ENCODE measurements at places on chromosomes 1 and 21.

GRCh38 chr1:97603218-97603617, 317.6 kb downstream of the DPYD start:
- no peak for DNase-seq

GRCh38 chr1:112172294-112172882, 182.9 kb upstream of the KCND3 start:
- DNase-seq = no peak

DNA sequence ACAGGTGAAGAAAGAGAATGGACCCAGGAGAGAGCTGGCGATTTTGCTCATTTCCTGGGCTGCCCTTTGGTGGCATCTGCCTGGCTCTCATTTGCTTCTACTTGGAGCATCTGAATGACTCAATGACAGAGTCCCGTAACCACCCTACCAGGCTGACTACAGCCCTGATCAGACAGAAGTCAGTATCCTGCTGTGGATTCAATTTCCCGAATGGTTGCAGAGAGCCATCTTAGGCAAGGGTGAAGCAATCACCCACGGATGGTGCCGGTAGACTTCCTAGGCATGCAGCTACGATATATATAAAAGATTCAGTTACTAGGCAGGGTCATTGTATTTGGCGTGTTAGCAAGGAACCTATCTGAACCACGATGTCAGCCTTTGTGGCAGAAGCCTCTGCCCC, 10.2 kb downstream of the AJAP1 start:
- no peak for DNase-seq

- DNase-seq = no peak
Measured at GRCh38 chr1:58626293-58626692, 49.2 kb upstream of the TACSTD2 start.

GRCh38 chr1:50080904-50081586, 27.7 kb upstream of the ELAVL4 start:
- peak; percentile 74 for DNase-seq

GRCh38 chr1:29084196-29084521, 39.5 kb downstream of the TMEM200B start:
- no peak for DNase-seq

DNA sequence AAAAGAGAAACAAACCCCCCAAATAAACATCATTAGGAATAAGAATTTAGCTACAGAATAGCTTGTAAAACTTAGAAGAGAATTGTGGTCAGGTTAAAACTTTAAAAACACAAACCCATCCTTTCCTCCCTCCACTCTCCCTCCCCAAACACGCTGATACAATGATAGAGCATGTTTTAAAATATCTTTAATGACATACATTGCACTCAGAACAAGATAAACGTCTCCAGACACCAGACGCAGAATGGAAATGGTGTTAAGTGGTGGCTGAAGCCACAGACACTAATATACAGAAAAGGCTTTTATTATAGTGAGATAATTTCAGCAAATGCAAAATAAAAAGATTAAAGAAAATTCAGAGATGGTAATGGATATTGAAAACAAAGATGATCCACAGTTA, 58.9 kb upstream of the SAMD13 start:
- DNase-seq = no peak

DNA sequence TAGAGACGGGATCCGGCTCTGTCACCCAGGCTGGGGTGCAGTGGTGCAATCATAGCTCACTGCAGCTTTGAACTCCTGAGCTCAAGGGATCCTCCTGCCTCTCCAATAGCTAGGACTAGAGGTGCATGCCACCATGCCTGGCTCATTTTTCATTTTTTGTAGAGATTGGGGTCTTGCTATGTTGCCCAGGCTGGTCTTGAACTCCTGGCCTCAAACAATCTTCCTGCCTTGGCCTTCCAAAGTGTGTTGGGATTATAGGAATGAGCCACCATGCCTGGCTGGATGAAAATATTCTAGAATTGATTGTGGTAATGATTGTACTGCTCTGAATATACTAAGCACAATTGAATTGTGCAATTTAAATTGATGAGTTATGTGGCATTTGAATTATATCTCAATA, 21.9 kb downstream of the ZMYM4 start:
- no peak for DNase-seq

- DNase-seq = no peak
Measured at GRCh38 chr21:36045993-36046392, 14.3 kb downstream of the SETD4 start.

GRCh38 chr1:184426278-184426674, 39.4 kb downstream of the C1orf21 start:
- no peak for DNase-seq

DNA sequence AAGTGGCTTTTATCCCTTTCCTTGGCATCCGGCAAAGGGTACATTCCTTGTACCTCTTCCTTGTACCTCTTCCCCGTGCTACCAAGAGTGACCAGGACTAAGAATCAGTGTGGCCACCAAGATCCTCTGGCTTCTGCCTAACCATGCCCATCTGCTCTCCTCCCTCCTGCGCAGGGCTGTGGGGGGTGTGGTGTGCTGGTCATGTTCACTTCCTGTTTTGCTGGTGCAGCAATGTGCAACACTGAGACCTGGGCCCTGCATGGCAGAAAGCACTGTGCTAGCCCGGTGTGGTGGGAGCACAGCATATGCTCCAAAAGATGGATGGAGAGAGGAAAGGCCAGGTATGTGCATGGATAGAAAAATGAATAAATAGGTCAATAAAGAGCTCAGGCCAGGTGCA, 33.3 kb upstream of the TENT5C start:
- no peak for DNase-seq

- no peak for DNase-seq
Measured at GRCh38 chr1:200206761-200207160, 179.3 kb downstream of the NR5A2 start.

GRCh38 chr1:29646161-29646775, 409.9 kb downstream of the PTPRU start:
- DNase-seq = no peak

- no peak for DNase-seq
Measured at GRCh38 chr1:90509225-90510048, 207.7 kb downstream of the BARHL2 start.

GRCh38 chr1:7929637-7930036, 11.0 kb downstream of the TNFRSF9 start:
- DNase-seq = no peak

- DNase-seq = no peak
Measured at GRCh38 chr1:245444945-245445344, 290.2 kb downstream of the KIF26B start.

- no peak for DNase-seq
Measured at GRCh38 chr1:61149010-61149860, 66.9 kb downstream of the NFIA start.

DNA sequence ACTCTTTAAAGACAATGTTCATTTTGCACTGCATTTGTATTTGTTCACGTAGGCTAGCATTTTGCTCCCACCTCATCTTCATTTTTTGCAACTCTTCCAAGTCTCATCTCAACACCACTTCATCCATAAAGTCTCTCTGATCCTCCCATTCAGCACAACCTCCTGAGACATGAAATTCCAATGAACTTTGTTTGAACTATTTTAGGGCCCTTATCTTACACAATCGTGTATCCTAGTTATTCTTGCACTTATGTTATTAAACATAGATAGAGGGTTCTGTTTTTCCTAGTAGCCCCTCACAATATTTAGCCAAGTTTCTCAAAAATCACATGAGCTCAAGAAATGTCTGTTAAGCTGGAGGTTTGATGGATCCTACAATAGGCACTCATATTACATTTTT, 500.5 kb upstream of the ADAMTS5 start:
- no peak for DNase-seq

DNA sequence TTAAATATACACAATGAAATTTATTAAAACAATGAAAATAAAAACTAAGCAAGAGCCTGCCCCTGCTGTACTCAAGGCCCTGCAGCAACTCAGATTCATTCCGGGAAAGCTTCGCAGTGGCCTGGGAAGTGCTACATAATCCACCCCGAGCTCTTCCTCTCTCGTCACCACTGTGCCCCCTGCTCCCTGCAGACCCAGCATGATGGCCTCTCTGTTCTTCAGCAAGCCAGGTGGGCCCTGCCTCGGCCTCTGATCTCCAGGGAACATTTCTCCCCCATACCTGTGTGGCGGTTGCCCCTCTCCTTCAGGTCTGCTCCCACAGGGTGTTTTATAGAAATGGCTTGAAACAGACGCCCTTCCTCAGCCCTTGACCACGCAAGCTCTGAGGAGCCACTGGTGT, 10.6 kb downstream of the RNF187 start:
- no peak for DNase-seq

DNA sequence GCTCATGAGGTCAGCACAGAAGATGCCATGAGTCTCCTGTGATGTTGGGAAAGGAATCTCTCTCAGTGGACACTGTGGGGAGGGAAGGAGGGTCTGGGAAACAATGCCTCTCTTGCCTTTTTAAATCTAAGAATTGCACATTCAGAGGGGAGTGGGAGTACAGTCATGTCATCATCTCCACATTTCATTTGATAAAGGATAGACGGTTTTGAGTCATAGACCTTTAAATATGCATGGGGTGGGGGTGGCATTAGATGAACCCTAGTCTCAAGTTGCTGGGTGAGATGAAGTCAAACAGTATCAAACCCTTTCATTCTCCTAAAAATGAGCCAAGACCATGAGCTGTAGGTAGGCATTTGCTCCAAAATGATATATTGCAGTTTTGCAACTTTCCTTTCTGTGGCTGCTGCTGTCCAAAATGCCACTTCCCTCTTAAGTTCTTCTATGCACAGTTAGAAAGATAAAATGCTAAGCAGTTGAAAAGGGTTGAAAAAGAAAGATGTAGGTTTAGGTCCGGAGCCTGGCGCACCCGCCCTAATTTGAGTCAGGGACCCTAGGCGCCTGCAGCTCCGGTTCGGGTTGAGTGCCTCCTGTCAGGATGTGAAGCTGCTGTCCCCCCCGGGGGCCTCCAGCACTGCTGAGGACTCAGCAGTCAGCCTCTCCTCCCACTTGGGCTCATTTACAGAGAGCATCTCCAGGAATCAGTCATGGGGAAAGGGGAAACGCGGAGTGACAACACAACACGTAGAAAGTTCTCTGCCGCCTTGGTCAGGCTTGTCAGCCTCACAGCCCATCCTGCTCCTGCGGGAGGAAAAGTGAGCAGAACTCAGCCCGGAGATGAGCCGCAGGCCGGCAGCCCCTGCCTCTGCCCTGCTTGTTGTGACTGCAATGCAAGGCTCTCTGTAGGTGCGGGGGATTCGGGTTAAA, 479.3 kb upstream of the RUNX1 start:
- no peak for DNase-seq

GRCh38 chr1:161905269-161905884, 118.3 kb downstream of the OLFML2B start:
- DNase-seq = peak; percentile 22

DNA sequence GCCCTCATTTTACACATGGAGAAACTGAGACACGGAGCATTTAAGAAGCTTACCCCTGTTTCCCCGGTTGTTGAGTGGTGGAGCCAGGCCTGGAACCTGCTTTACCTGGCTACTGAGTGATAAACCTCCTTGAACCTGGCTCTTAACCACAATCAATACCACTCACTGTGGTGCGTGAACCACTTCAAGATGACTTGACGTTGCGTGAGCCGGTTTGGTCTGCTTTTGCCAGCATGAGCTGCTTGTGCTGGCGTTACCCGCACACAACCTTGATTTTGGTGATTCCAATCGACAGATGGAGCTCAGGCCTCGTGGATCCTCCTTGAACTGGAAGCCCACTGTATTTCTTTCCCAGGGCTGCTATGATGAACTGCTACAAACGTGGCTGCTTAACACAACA, 6.1 kb upstream of the TINAGL1 start:
- no peak for DNase-seq

DNA sequence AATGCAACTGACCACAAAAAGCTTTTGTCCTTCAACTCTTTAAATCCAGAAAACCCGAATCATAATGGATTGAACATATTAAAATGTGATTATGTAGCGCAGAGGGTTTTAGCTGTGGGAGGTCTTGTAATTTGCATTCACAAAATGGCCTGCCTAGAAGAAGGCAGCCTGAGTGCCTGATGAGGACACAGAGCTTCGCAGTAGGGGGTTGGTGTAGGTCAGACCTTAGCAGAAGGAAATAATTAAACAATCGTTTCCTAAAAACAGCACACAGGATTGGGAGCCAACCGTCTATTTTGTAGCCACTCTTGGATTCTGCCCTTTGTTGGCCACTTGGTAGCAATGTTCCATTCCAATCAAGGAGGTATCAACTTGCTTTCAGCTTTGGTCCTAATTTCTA, 195.7 kb upstream of the KIAA0040 start:
- no peak for DNase-seq

GRCh38 chr1:80994934-80995333, 805.8 kb upstream of the ADGRL2 start:
- no peak for DNase-seq

- DNase-seq = no peak
Measured at GRCh38 chr21:22516230-22516629, 1518.0 kb downstream of the NCAM2 start.

GRCh38 chr1:62912028-62912638, 128.2 kb downstream of the ATG4C start:
- peak; percentile 3 for DNase-seq

DNA sequence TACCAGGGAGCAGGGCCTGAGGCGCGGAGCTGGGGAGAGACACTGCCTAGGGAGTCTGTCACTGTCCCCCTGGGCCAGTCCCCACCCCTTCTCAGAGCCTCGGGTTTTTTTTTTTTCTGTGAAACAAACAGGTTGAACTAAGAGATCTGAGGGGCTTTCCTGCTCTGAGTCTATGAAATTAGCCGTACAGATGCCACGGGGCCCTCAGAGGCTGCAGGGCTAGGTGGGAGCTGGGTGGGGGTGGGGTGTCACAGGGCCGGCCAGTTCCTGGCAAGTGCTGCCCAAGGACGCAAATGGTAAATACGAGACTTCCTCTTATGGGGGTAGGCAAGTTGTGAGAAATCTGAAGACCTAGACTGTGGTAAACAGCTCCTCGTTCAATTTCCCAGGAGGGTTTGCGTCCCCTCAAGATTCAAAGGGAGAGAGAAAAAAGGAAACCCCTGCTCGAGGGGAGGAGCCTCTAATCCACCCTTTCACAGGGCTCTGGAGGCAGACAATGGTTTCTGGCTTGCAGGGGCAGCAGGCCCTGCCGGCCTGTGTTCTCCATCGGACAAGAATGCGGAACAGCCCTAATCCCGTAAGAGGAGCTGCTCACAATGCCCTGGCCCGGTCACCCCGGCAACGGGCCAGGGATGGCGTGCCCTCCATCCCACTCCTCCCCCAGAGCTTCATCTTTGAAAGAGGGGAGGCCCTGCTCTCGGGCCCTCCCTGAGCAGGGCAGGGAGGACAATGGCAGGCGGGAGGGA, 7.8 kb downstream of the NUAK2 start:
- DNase-seq = no peak
